Erythroblast (primary cell): ENCODE measurements at places on chromosomes 11 and 22.

DNA sequence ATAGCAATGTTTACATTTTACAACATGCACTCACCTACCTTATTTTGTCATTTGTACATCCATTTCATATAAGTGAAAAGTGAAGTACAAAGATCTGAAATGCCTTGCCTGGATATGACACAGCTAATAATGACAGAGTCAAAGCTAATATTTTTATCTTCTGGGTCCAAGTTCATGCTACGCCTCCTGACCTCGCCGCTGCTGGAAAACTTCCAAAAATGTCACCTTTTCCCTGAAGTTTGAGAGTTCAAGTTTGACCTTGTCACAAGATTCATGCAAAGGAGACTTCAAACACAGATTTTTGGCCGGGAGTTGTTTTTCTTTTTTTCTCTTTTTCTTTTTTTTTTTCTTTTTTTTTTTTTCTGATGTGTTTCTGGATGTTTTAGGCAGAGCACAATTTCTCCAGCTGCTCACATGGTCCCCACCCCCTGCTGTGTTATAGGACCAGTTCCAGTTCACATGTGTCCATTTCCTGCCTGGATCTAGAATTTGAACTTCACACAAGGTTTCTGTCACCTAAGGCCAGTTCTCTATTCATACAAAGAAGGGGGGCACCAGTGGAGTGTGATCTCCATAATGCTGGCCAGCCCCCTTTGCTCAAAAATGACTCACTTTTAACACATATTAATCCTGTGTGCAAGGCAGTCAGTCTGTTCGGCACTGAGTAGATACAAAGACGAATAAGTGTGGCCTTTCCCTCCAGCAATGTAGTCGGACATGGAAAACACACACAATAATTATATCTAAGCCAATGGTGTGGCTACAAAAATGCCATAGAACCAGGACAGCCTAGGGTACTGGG, 546.8 kb downstream of the BUD13 start:
- DNase-seq = no peak

- DNase-seq = no peak
These were observed 218.7 kb upstream of the BLID start for GRCh38 chr11:122334546-122335339.

- DNase-seq = peak; percentile 42
These were observed 666 bp downstream of the MSANTD4 start for GRCh38 chr11:106021181-106021966.

DNA sequence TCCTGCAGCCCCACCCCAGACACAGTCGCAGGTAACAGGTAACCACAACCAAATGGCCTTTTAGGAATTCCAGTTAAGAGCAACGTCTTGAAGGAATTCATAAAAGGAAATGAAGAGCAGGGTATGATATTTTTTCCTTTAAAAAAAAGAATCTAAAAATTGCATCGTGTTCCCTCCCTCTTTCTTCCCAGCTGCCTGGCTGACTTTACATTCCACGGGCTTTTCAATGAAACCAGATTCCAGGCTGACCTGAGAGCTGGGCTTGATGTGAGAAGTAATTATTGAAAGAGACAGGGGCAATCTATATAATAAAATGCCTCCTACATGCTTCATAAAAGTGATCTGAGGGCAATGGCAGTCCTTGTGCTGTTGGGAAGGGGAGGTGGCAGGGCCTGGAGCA, 57.3 kb upstream of the EIF3D start:
- DNase-seq = no peak

- DNase-seq = no peak
These were observed 198.3 kb downstream of the GRIK4 start for GRCh38 chr11:120709808-120710207.

DNA sequence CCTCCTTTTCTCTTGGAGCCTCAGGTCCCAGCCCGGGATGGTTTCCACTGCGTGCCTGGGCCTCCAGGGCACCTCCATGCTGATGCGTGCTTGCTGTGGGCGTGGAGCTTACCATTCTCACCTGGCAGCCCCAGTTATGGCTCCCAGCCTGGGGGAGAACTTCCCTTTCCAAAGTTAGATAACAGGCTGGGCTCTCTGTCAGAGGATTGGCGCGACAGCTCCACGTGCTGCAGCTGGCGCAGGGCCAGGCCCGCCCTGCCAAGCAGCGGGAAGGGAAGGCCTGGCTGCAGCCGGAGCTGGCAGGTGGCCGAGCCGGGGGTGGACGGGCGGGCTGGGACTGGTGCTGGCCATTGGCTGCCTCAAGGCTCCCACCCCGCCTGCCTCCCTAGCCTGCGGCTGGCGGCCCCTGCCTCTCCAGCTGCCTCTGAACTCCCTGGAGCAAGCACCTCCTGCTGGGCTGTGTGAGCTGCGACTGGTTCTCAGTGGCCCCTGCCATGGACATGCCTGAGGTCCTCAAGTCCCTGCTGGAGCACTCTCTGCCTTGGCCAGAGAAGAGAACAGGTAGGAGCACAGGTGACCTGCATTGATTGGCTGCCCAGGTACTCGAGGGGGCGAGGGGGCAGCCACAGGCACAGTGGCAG, 14.6 kb upstream of the TEF start:
- DNase-seq = peak; percentile 97

DNA sequence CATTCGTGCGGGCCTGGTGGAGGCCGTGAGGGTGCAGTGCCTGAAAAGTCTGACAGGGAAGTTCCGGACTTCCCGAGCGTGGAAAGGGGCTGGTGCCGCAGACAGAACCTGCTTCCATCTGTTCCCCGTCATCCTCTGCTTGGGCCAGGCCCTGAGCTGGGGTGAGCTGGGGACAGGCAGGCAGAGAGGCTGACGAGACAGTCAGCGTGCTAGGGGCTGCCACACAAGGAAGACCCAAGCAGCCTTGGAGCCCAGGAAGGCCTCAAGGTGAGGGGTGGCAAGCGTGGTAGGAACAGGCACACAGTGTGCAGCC, 25.5 kb downstream of the NADSYN1 start:
- no peak for DNase-seq

DNA sequence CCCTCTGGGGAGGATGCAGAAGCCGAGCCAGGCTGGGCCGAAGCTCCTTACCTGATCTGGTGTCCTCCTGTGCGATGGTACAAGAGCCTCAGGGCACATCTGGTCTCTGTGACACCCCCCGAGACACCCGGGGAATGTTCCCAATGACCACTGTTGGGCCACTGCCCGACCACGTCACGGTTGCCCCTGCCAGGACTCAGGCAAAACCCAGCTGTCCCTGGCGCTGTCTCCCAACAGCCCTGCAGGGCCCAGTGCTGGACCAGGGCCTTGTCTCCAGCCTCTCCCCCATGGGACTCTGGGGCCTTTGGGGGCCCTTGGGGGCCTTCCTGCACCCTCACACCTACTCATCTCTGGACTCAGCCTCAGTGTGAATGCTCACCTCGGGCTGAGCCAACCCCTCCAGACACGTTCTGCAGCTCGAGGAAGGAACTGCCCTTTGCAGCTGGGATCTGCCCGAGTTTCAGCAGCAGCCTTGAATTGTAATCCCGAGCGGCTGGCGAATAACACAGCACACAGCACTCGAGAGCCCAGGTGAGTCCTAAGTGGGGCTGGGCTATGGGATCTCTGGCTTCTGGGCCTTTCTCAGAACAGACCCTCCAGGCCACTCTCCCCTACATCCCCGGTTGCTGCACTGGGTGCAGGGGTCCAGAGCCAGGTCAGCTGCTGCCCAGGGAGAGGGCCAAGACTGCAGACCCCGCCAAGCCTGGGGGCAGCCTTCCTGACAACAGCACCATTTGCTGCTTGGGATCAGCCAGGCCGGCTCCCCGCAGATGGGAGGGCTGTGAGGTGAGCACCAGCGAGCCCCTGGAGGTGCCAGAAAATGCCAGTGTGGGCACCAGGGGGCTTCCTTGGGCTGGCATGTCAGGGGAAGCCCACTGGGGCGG, 39.8 kb downstream of the RTN4R start:
- DNase-seq = no peak

GRCh38 chr11:128695539-128696221, 1.8 kb downstream of the FLI1 start:
- no peak for DNase-seq

DNA sequence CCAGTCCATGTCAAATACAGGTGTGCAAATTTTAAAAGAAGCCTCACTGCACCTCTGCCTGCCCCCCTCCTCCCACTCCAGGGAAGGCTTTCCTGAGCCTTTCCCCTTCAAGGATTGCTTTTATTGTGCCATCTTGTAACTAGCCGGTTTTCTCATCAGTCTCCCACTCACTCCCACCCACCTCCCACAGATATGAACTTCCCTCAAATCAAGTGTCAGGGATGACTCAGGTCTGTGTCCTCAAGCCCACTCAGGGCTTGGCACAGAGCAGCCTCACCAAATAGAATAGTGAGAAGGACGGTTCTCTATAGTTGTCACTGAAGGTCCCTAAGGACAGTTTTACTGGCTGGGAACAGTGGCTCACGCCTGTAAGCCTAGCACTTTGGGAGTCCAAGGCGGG, 43.0 kb downstream of the THAP12 start:
- no peak for DNase-seq

DNA sequence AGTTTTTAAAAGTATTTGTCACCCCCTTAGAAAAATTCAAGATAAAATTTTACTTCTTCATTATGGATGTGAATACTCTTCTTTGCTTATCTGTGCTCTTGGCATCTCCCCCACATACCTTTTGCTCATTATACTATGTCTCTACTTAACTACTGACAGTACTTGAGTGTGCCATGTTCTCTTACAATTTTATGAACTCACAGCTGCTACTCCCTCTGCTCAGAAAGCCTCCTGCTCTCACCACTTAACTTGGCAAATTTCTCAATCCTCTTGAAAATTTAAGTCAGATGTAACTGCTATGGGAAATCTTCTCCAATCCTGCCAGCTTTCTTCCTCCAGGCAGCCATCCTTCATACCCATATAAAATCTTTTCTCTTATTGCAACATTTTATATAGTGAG, 163.4 kb downstream of the CNTN5 start:
- DNase-seq = no peak

DNA sequence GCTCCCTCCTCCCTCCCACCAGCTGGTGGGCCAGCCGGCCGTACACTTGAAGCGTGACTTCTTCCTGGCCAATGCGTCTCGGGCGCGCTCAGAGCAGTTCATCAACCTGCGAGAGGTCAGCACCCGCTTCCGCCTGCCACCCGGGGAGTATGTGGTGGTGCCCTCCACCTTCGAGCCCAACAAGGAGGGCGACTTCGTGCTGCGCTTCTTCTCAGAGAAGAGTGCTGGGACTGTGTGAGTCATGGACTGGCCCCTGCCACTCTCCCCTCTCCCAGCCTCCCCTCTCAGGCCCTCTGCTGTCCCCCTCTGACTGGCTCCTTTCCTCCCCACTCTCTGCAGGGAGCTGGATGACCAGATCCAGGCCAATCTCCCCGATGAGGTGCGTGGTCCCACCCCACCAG, 24.7 kb downstream of the CAPN1 start:
- DNase-seq = no peak

GRCh38 chr11:74860743-74861142, 88.1 kb downstream of the XRRA1 start:
- DNase-seq = no peak

- no peak for DNase-seq
These were observed 20.2 kb downstream of the SSH3 start for GRCh38 chr11:67323526-67323925.

DNA sequence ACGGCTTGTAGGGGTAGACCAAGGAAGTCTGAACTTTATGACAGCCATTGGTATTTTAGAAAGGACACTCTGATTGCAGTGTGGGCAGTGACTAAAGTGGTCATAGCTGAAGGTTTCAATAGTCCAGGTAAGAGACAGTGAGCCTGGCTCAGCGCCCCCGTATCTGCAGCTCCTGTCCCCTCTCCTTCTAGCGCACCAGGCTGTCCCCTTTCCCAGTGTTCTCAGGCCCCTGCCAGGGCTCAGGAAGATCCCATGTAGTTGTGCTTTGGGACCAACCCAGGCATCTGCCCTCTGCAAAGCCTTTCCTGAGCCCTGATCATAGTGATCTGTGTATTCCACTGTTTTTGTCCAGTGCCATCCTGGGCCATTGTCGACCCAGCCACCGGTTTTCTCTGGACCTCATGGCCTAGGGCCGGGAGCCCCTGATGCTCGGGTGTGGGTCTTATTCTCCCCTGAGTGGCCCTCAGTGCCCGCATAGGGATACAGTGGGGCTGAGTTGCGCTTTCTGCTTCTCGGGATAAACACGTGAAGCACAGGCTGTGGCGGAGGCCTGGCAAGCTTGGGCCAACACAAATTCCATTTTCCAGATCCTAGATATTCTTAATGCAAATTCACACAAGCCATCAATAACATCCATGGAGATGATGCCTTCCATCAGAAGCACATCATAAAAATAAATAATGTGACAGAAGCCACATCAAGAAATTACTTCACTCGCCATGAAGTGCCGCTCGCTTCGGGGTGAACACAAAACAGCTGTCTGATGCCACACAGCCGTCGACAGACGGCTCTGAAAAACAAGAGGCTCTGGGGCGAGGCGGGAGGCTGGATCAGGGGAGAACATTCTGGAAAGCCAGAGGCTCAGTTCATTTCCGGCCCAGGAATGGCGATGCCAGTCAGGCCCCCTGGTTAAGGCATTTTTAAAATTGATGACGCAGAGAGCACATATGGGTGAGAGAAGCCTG, 805.0 kb downstream of the TBC1D22A start:
- DNase-seq = no peak

DNA sequence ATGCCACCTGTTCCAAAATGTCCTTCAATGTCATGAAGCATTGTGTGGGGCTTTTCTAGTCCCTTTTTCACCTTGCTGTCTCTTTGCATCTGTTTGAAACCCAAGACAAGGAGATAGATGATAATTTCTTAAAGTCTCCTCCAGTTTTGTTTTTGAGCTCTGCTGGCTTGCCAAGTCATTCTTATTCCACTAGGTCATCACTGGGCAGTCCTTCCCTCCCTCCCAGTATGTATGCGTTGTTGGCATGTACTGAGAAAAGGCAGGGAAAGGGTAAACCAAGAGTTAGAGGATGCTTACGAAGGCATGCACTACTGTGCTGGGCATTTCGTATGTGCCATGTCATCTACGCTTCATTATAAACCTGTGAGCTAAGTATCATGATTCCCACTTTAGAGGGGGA, 78.6 kb downstream of the PARVA start:
- DNase-seq = no peak

DNA sequence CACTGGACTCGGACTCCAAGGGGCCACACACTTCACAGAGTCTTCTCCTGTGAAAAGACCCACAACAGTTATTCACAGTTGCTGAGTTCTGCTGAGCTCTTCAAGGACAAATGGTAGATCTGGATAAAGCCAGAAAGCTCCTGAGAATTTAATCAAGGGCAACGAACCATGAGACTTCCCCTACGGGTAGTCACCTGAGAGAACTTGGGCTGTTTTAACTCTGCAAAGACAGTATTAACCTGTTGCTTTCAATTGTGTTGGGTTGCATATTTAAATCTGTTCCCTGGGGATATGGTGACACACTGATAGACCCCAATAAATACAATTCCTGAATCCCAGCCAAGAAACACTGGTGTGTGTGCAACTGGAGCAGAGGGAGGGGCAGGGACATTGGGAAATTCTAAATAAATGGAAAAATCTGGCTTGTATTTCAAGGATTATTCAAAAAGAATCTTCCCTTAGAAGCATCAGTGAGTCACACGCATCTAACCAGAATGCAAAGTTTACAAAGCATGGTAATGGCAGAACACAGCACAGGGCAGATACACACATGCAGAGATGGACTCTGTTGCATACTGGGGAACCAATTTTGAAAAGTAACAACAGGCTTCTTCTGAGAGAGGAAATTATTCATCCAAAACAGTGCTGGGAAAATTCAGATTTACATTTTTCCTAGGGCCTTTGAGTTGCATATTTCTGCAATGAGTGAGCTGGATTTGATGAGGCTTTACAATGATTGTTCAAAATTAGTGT, 4.0 kb downstream of the KCNJ1 start:
- no peak for DNase-seq
